Stimulated activated CD4-positive, alpha-beta T cell treated with anti-CD3 and anti-CD28 coated beads, Interleukin-15, amount 100 ng/mL, for 48 hours (primary cell): ENCODE measurements at places on chromosomes 12 and 14.

DNA sequence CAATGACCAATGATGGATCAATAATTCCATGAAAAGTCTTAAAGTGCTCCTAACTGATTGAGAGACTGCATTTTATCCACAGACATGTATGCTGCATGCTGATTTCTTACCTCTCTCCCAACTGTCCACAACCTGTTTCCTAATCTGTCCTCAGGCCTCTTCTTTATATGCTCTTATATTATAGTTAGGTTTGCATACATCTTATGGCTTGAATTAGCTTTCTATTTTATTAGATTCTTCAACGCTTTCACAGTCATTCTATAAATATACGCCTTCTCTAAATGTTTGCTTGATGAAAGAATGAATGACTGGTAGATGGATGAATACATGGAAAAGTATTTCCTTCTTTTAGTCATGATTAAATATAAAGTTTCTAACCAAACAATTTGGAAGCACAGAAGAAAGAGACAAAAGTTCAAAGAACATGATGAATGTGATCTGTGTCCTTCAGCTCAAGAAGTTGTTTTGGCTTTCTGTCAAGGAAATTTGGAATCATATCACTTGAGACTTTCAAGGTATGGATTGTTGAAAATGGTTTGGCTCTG lies 91.8 kb upstream of the NPAS3 start:
- DNase-seq: no peak

GRCh38 chr14:51310505-51310944 lies 70.5 kb downstream of the TMX1 start:
- no peak for DNase-seq

GRCh38 chr14:94827711-94828447 lies 58.0 kb upstream of the GSC start:
- no peak for DNase-seq

GRCh38 chr12:21662122-21662792 lies 4.6 kb upstream of the LDHB start:
- DNase-seq: no peak

DNA sequence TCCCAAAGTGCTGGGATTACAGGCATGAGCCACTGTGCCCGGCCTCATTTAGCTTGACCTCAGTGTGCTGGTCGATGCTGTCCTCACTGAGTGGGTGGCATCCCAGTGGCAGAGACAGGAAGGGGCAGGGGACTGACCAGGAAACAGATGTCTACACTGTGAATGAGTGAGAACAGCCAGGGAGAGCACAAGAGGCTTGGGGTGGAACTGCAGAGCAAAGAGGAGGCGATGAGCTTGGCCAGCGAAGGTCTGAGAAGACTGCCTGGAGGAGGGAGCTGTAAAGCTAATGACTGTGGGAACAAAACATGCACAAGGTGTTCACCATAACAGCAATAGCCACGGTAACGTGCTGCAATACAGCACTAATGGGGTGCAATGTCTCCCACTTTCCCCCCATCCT lies 57.2 kb upstream of the BEGAIN start:
- DNase-seq: no peak

GRCh38 chr12:113111247-113111646 lies 24.3 kb downstream of the RASAL1 start:
- DNase-seq: no peak

DNA sequence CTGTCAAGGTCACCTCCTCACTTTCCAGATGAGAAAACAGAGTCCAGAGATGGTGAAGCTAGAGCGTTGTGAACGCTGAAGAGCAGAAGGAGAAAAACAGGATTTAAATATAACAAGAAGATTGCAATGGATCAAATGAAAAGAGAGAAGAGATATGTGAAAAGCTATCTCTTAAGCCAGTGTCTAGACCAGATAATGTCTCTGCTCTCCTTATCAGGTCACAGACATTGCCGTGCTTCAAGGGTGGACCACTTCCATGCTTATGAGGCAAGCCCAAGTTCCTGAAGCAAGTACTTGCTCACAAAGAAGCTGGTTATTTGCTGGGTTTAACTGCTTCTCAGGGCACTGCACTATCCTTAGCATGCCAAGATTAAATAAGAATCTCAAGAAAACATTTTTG lies 31.6 kb upstream of the FRS2 start:
- no peak for DNase-seq

DNA sequence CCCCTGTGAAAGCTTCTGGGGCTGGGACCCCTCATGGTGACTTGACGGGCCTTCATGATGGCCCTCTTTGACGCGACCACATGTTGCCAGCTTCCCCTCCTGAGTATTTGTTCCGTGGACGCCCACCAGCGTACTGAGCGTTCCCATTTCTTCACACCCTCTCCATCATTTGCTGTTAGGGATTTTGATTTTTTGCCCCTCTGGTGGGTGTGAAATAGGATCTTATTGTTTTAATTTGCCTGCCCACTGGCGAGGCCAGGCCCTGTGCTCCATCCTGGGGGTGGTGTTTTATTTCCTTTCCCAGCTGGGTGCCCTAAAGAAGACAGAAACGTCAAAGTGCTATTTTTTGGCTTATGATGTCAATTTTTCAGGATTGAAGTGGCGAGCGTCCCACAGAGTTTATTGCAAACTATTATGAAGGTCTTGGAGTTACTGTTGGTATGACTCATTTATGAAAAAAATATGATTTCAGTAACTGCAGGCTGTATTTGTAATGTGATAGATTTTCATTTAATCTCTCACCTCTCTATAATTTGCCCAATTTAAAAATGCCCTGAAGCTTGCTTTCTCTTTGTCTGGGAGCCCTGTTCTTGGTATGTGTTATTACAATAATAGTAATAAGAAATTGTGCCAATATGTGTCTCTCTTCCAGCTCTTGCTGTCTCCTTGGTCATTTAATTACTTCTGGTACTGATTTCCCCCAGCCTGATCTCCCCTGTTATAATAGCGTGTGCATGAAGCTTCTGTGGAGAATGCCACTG lies 99.6 kb downstream of the SLC25A47 start:
- no peak for DNase-seq

DNA sequence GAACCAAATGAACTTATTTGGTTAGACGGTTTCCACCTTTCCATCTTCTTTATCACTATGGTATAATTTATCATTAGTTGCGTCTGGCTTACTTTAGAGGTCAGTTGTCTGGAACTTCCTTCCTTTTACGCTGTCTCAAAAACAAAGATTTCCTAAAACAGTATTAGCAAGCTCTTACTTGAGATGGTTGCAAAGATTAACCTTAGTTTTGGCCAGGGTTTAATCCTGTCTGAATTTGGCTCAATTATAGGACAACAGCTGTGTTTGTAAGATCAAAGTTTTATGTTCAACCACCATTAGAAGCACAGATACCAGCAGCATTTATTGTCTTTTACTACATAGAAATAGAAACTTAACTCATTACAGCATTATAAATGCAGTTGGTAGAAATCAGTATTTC lies 7.9 kb upstream of the WASHC3 start:
- no peak for DNase-seq

DNA sequence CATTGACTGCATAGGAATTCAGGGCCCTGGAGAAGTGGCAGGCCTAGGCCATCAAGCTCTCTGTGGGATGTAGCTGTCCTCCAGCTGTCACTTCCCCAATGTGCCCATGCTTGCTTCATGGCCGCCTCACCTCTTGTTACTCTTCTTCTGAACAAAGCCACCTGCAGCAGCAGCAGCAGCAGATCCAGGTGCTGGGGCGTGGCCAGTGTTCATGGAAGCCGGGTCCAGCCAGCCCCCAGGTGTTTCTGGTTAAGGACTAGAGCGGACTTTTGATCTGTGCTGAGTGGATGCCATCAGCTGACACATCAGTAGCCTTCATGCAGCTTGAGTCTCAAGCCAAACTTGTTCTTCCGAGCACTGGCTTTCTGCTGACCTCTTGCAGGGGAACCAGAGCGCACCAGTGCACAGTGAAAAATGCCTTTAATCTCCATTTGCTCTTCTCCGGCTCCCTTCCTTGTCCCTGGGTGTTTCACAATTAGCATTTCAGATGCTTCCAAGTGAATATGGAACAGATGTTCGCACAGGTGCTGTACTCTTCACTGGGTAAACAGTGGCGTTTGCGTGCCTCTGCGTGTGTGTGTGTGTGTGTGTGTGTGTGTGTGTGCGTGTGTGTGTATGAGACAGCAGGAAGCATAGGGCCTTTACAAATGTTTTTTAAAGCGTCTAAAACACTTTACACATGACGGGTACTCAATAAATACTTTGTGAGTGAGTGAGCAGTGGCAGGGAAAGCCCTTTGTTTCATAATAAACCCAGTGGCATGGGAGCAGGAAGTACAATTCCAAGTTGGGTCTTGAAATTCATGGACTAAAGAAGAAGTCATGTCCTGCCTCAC lies 20.1 kb downstream of the TPCN1 start:
- no peak for DNase-seq

GRCh38 chr12:130088504-130088903 lies 73.8 kb upstream of the FZD10 start:
- DNase-seq: no peak

DNA sequence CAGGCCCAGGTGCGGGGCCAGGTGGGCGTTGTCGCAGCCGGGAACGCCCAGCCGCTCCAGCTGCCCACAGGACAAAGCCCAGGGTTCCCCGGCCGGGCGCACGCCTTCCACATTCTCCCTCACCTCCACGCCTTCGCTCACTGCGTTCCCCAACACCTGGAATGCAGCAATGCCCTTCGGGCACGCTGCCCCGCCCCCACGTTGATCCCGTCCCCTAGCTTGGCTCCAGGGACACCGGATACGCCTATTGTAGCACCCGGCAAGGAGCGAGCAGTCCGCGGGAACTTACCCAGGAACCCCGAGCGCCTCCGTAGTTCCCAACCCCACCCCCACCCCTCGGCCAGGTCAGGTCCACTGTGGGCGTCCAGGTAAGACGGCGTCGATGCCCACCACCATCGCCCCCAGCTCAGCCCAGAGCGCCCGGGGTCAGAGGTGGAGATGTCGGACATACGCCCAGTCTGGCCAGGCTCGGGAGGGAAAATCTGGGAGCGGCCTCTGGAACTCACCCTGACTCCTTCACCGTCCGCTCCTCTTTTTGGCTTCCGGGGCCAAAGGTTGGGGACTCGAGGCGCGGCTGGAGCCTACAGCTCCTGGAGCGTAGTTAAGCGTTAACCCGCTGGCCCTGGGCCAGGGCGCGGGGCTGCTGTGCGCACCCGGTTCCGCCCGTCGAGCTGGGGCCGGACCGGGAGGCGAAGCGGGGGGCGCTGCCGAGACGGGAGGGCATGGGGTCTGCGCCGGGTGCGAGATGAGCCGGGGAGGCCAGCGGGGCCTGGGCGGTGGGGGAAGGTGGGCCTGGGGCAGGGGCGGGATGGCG lies 594 bp upstream of the CEP170B start:
- DNase-seq: no peak

- no peak for DNase-seq
Observed at GRCh38 chr14:49971156-49972130, 78.6 kb downstream of the ARF6 start.

DNA sequence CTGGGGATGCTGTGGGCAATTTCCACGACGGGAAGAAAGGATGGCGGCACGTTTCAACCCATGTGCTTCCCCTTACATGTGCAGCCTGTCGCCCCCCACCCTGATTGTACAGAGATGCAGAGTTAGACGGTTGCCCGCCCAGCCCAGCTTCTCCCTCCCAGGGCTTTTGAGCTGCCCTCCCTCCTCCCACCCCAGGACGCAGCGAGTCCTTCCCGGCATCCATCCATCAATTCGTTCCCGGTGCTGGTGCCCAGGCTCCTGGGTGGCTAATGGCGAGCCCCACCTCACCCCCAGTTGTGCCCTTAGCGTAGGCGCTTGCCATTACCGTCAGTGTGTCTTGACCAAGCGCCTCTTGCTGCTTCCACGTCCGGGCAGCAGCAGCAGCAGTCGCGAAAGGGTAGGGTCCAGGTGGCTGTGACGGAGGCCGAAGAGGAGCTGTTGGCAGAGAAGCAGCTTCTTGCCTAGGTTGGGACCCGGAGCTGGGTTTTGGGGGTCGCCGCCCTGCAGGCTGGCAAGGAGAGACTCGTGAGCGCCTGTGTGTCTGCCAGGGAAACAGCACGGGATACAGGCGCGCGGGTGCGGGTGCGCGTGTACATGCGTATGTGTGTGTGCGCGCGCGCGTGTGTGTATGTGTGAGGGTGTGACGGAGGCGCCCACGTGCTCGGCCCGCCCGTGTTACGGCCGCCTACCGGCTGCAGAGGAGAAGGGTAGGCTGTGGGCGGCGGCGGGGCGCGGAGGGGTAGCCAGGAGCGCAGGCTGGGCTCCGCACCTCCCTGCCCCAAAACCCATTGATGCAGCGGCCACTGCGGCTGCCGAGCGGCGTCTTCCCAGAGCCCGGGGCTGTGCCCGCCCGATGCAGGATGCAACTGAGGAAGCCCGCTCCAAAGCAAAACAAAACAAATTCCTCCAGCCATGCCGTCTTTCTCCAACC lies at the start of gene SLC6A15:
TSS of gene SLC6A15 (minus strand) at position 602 of the 931 bp plus-strand sequence. CDS start 20,679 bp downstream, outside the sequence.
- no peak for DNase-seq

DNA sequence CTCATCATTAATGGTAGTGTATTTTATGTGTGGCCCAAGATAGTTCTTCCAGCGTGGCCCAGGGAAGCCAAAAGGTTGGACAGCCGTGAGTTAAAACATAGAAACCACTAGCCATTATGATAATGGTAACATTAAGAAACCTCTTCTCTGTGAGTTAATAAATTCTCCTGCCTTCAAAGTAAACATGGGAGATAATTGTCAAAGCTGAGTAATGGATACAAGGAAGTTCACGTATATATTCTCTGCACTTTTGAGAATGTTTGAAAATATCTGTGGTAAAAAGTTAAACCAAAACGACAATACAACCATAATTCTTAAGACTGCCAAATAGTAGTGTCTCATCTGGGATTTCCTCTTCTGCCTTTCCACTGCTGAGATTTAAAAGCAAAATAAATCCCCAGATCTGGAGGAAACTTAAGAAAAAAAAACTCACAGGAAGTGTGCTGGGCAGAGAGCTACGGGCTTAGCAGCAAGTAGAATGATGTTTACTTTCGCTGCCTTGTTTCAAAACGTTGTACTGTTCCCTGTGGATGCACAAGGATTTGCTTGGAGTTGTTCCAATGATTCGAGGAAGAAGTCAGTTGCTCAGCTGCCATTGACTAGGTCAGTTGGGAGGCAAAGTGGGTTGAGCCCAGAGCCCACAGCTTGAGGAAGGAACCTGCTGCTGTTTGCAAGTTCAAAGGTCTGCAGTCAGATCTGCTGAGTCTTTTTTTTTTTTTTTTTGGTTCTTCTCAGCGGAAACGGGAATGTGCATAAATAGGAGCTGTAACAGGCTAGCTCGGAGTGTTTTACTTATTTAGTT lies 1.7 kb downstream of the TPCN1 start:
- no peak for DNase-seq

- DNase-seq: peak; percentile 22
Observed at GRCh38 chr12:6069437-6070093, 54.9 kb downstream of the VWF start.

- no peak for DNase-seq
Observed at GRCh38 chr12:68375756-68376695, 43.9 kb upstream of the MDM1 start.

- no peak for DNase-seq
Observed at GRCh38 chr14:26199590-26200370, 398.1 kb downstream of the NOVA1 start.

GRCh38 chr14:35385042-35385839 lies 19.3 kb downstream of the NFKBIA start:
- DNase-seq: no peak
